Temporal lobe (tissue), 4 donors: ENCODE measurements at places on chromosomes 5 and 9. TPM values are rescaled to one million over a fixed set of nuclear protein-coding genes. Genes with fewer than 3 reads are reported as not detected.

The IRX4 gene
- not detected for total RNA-seq

The ANKRD34B gene
- 0.25 TPM for total RNA-seq

The CD72 gene
- total RNA-seq = 0.49 TPM

The PCDHB9 gene
- 6.6 TPM for total RNA-seq

The KIF4B gene
- 0.25 TPM for total RNA-seq

The QSOX2 gene
- total RNA-seq = 8.4 TPM

The CD74 gene
- total RNA-seq = 2.5 TPM

The NXNL2 gene
- total RNA-seq = 0.49 TPM

The SPARC gene
- total RNA-seq = 124 TPM

The PCDHGB7 gene
- 14.8 TPM for total RNA-seq

The TMEM250 gene
- 16.5 TPM for total RNA-seq

The OR1L1 gene
- not detected for total RNA-seq

The EQTN gene
- 1.2 TPM for total RNA-seq

The PPP3R2 gene
- total RNA-seq = under 0.01 TPM

The AKNA gene
- total RNA-seq = 4.7 TPM

The ZNF300 gene
- total RNA-seq = 60.5 TPM

The PRR7 gene
- 8.9 TPM for total RNA-seq

The DOCK8 gene
- total RNA-seq = 3.4 TPM

The NUDT12 gene
- 18.7 TPM for total RNA-seq

The CD14 gene
- 4.4 TPM for total RNA-seq

The PKD2L2 gene
- under 0.01 TPM for total RNA-seq

The F2R gene
- total RNA-seq = 25.1 TPM

The PCDHB3 gene
- 9.8 TPM for total RNA-seq

The PJA2 gene
- total RNA-seq = 257 TPM

The HAVCR1 gene
- total RNA-seq = 0.25 TPM

The SLIT3 gene
- total RNA-seq = 3.0 TPM

The GRIA1 gene
- total RNA-seq = 184 TPM

The DAPK1 gene
- total RNA-seq = 62.9 TPM

The CLTB gene
- 42.3 TPM for total RNA-seq

The PIP5KL1 gene
- 1.2 TPM for total RNA-seq

The RAI14 gene
- total RNA-seq = 26.1 TPM

The FOXD4L5 gene
- not detected for total RNA-seq

The AFAP1L1 gene
- total RNA-seq = 5.2 TPM

The ENTPD2 gene
- total RNA-seq = 0.25 TPM

The NIPAL4 gene
- not detected for total RNA-seq

The FYB1 gene
- total RNA-seq = 1.5 TPM

The SELENOP gene
- total RNA-seq = 35.4 TPM

The SH3GLB2 gene
- 41.8 TPM for total RNA-seq

The ZFP37 gene
- 21.9 TPM for total RNA-seq

The SMU1 gene
- 29.3 TPM for total RNA-seq

The BNIP1 gene
- total RNA-seq = 10.1 TPM

The CCDC192 gene
- 0.25 TPM for total RNA-seq

The TNFSF15 gene
- under 0.01 TPM for total RNA-seq

The GLDC gene
- total RNA-seq = 14.8 TPM

The CDX1 gene
- not detected for total RNA-seq

The AIF1L gene
- 14.0 TPM for total RNA-seq

The CWC27 gene
- 25.6 TPM for total RNA-seq
